ENCODE measurements at places on chromosomes 12 and 14.

GRCh38 chr14:88289234-88289633 lies 33.8 kb downstream of the KCNK10 start:
- no peak for DNase-seq

DNA sequence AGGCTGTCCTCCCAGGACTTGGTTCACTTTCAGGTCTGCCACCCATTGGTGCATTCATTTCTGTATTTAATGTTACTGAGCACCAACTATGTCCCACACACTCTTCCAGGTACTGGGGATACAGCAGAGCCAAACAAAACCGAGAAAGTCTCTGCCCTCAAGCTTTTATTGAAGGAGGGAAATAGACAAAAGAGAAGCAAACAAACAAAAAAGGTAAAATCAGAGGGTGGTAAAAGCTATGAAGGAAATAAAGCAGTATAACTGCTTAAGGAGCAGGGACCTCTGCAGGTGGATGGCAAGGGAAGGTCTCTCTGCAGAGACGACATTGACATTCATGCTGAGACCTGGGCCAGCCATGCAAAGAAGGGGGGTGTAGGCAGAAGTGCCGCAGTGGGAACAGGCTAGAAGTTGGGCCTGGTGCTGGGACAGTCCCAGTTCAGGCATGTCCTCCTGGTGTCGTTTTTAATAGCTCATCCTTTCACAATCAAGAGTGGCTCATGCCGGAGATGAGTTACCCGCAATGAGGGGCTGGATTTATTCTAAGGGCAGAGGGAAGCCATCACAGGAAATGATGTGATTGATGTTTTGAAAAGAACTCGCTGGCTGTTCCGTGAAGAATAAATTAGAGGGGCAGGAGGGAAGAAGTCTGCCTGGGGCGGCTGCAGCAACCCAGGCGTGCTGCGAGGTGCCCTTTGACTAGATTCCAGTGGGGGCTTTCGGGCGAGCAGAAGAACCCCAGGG lies 72.8 kb downstream of the IRF2BPL start:
- no peak for DNase-seq

DNA sequence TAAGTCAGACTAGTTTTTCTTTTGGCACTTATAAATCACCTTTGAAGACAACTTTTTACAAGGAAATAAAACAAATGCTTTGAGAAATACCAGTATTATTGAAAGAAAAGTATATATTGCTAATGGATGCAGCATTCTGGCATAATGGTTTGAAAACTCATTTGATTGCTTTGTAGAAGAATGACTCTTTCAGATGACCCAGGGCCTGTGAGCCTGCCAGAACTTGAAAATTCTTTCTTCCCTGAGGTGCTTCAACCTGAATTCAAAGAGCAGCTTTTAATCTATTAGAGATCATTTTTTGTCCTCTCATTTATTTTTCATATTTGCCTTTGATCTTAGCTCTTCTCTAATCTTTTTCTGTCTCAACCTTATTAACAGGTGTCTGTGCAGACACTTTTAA lies 87.4 kb downstream of the LRRK2 start:
- no peak for DNase-seq

- DNase-seq = no peak
Observed at GRCh38 chr14:57403521-57403864, 13.1 kb downstream of the NAA30 start.

GRCh38 chr12:40313928-40314327 lies 89.1 kb downstream of the LRRK2 start:
- no peak for DNase-seq

DNA sequence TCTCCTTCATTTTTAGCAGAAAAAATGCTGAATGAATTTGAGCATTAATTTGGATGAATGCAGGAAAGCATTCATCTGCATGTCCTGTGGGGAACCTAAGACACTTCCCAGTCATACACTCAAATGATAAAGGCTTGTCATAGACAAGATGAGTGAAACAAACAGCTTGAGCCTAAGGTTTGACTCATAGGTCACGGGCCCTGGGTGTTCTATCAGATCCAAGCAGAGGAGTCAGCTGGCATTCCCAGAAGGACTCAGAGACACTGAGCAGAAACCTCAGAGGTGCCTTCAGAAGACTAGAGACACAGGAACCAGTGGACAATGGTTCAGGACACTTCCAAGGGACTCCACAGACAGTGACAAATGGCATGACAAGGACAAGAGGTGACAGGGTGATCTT lies 183.9 kb downstream of the NTF3 start:
- no peak for DNase-seq

- no peak for DNase-seq
Observed at GRCh38 chr14:68598621-68599447, 194.0 kb downstream of the ZFP36L1 start.

DNA sequence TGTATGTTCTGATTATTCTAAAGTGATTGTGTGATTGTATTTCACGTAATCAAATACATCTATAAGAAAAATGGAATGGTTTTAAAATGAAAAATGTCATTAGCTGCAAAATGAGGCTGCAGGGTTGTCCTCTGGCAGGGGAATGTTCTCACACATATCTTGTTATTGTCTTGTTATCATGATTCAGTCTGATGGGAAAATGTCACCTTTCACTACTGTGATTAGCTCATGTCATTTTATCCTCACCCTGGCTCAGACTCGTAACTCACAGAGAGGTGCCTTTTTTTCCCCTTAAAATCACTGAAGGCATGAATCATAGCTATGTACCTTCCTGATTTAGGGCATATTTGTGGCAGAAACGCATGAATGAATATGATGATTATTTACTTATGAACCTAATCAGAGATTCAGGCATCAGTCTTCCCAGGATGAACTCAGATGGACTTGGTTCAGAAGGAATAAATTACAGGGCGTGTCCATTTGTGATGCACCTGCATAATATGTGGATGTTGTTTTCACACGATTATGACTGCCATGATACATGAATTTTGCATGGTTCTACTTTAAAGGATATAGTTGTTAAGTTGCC lies 1339.2 kb downstream of the AACS start:
- no peak for DNase-seq

DNA sequence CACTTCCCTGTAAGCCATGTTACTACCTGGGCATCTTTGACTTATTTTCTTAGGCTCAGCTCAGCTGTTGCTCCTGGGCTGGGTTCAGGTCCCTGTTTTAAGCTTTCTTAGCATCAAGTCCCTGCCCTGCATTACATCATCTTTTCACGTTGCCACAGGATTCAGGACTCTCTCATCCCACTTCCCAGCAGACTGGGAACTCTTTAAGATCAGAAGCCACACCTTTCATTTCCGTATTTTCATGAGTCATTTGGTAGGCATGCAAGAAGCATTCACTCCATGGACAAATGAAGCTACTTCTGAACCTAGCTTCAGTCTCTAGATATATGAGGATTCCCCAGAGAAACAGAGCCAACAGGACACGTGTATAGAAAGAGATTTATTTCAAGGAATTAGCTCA lies 726.8 kb downstream of the VRK1 start:
- DNase-seq = no peak

DNA sequence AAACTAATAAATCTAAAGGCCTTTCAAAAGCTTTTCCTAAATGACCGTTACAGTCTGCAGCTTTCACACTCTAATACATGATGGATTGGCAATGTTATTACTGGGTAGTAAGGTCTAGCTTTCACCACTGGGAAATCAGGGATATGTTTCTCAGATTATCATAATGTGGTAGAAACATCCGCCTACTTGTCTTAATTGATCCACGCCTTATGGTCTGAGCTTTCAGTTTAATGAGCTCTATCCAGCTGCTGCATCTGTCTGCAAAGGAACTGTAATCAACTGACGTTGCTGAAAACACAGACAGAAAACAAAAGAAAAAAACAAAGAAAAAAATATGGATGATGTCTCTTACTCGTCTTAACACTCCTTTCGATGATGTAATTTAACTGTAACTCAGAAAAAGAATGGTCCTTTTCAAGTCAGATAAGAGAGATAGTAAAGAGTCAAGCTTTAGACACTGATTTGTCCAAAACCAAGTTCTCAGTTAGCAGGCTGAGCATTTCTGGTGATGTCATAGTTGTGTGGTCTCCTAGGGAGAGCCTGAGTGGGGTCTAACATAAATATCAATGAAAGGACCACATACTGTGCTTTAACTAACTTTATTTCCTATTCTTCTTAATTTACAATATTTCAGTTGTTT lies 85.9 kb downstream of the C2CD5 start:
- no peak for DNase-seq

DNA sequence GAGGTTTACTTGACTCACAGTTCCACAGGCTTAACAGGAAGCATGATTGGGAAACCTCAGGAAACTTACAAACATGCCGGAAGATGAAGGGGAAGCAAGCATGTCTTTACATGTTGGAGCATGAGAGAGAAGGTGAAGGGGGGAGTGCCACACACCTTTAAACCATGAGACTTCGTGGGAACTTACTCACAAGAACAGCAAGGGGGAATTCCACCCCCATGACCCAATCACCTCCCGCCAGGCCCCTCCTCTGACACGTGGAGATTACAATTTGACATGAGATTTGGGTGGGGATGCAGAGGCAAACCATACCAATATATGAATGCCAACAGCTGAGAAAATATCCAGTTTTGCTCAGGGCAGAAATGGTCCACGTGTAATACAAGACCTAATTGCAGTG lies 518.6 kb downstream of the VRK1 start:
- no peak for DNase-seq

DNA sequence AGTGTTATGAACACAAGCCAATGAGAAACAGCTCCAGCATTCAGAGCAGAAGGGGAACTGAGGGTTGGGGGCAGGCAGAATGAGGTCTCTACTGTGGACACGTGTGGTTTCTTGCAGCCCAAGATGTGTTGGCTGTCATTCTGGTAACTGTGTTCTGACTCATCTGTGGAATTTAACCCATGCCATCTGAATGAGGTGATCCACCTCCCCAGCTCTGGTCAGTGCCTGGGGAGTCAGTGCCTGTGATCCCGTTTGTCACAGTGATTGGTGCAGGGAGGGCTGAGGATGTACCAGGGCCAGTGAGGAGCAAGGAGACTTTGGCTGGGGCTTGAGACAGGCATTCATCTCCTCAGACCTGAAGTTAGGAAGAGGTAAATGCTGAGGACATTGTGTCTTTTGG lies 216.8 kb downstream of the MSRB3 start:
- DNase-seq = no peak

DNA sequence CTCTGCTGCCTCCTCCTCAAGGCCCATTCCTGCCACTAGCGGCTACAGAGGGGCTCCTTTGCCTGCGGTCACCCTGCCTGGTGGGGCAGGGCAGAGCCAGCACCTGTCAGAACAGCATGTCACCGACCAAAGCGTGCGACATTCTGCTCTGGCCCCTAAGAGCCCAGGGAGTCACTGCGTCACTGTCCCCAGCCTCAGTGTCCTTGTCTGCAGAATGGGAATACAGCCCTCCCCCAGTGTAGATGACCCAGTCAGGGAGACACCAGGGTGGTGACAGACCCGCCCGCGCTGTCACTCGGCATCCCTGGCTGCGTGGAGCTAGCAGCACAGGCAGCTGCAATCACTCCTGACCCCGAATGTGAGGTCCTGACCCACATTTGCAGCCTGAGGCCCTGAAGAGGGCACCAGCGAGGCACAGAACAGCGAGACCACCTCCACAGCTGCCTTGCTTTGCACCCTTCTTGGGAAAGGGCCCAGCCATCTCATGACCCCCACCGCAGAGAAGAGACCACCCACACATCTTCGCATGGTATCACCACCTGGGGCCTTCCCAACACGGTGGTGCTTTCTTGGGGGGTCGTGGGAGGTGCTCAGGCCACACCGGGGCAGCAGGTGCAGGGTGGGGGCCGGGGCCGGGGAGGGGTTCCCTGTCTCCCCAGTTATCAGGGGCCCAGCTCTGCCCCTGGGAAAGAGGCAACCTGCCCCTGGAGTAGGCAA lies 2.5 kb downstream of the AHNAK2 start:
- DNase-seq = no peak

DNA sequence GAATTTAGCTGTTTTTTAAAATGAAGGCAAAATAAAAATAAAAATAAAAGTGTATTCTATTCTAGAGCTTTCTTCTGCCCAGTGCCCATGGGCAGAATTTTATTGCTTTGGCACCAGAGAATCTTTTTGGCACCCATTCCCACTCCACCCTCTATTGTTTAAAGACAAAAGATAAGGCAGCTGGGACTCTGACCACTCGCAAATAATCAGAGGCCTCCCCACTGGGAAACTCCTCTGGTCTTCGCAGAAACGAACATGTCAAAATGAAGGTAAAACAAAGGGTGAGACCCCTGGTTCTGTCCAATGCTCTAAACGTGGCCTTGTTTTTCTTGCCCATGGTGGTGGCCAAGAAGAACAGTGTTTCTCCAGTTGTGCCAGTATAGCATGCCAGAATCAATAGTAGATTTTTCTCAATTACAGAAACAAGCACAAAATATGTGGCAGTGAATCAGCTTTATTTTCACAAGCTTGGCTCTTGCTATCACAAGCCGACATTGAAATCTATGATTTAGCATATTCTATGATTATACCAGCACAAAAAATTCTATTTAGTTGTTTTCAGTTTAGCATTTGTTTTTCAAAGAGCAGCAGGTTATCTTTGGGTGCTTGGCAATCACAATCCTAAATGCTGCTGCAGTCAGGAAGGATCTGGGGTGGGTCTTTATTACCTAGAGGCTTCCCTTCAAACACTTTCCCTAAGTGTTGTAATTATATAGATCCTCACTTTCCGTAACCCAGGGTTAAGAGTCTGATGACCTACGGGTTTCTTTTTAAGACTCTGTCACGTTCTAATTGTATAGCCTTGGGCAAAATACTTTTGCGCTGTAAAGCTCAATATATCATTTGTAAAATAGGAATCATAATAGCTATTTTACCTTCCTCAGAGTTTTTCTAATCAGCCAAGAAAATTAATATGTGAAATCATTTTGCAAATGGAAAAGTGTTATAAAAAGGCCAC lies 50.5 kb downstream of the KITLG start:
- DNase-seq = no peak

GRCh38 chr14:74549588-74549987 lies 56.0 kb downstream of the ISCA2 start:
- DNase-seq = no peak

DNA sequence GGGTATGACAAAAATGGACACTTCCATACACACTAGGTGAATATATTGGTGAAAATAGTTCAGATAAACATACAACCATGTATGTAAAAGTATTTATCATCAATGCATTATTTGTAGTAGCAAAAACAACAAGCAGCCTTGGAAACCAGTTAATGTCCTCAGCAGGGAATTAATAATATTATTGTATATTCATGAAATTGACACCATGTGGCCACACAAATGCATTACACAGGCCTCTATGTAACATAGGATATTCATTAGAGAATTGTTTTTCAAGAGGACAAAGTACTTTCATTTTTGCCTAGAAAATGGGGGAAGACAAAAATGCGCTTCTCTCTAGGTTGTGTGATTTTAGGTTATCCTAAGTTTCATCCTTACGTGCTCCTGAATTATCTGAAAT lies 24.3 kb downstream of the SPRING1 start:
- no peak for DNase-seq

Measured in D721Med (cell line).